Uterus (tissue), 4 donors: ENCODE measurements at places on chromosomes 5 and 9.

DNA sequence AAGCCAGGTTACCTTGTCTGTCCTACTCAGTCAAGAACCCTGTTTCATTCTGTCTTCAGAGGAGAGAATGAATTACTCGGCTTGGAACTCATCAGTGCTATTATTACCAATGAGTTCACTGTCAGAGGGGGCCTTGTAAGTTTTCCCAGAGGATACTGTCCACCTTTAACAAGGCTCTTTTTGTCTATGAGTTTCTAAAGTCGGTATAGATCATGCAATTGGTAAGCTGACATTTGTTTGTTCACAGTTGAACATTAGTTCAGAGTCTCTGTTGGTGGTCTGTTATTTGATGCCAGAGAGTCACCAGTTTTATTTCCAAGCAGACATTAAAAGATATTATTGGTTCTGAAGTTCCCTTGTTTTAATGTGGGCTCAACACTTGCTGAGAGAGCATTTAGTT, 58.1 kb upstream of the DHFR start:
- no peak for DNase-seq

- no peak for DNase-seq
These were observed 1.1 kb downstream of the NTNG2 start for GRCh38 chr9:132162764-132163456.

DNA sequence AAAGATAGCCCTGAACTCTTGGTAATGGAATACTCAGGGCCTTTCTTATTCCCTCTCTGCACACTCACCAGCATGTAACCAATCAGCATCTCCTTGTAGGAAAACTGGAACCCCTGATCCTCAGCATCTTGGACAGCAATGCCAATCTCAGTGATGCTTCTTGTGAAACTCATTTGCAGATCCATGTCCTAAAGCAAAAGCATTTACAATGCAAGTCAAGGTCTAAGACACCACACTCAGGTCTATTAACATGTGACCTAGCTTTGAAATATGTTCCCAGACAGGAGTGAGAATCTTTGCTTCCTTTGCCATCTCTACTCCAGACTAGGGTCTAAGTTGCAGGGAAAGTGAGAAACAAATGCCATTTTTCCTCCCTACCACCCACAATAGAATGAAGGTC, 38.2 kb downstream of the MROH2B start:
- no peak for DNase-seq

DNA sequence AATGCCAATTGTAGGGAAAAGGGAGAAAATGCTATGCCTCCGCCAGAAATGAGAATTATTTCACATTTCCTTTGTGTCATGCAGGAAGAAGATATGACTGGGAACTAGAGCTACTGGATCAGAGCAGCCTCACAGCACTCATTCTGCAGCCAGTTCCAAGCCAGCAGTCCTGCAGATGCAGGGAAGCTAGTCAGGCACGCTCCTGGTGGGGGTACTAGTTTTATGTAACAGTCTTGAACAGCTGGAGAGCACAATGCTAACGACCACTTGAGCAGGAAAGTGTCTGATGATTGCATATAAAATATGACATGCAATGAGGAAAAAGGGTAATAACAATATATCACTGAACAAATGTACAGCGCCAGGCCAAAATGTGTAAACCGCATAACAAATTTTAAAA, 21.7 kb downstream of the CDH10 start:
- DNase-seq: no peak
